Motor neuron (in vitro differentiated cells): ENCODE measurements at places on chromosomes 5 and 9.

GRCh38 chr5:103373597-103374472 is 115.3 kb downstream of the MACIR start:
- no peak for ATAC-seq

GRCh38 chr9:89522261-89522958 is 24.5 kb upstream of the SEMA4D start:
- no peak for ATAC-seq

GRCh38 chr9:133959171-133959570 is 33.0 kb downstream of the VAV2 start:
- no peak for ATAC-seq

GRCh38 chr5:134063188-134063820 is 51.2 kb upstream of the TCF7 start:
- no peak for ATAC-seq

DNA sequence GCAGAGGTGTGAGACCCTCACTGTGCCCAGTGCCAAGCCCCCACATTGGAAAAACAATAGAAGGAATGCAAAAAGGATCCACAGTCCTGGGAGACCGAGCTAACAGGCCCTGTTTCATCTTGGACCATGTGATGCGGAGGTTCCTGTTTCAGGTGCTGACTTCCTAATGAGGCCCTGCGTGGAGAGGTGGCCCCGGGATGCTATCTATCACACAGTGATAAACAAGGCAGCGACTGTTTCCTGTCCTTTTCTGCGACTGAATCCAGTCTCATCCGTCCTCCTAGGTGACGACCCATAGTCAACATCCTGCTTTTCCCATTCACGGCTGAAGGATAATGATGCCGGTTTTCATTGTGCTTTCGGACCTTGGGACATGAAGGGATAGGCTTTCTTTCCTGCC is 56.4 kb upstream of the BOD1 start:
- peak; percentile 16 for ATAC-seq
